ENCODE measurements at places on chromosomes 3 and 15. TPM values are rescaled to one million over a fixed set of nuclear protein-coding genes. Genes with fewer than 3 reads are reported as not detected.

The GOLGA8Q gene
- 3.2 TPM for total RNA-seq

The GOLGA8M gene
- 4.8 TPM for total RNA-seq

The ADAMTSL3 gene
- 0.49 TPM for total RNA-seq

The RAD51 gene
- 6.9 TPM for total RNA-seq

The DISP2 gene
- total RNA-seq: 2.2 TPM

The SLC2A2 gene
- not detected for total RNA-seq

The DOCK3 gene
- 0.17 TPM for total RNA-seq
